Non-pigmented ciliary epithelial cell (primary cell): ENCODE measurements at places on chromosomes 7 and 10.

GRCh38 chr7:155536451-155536850 is 9.9 kb downstream of the CNPY1 start:
- no peak for DNase-seq

DNA sequence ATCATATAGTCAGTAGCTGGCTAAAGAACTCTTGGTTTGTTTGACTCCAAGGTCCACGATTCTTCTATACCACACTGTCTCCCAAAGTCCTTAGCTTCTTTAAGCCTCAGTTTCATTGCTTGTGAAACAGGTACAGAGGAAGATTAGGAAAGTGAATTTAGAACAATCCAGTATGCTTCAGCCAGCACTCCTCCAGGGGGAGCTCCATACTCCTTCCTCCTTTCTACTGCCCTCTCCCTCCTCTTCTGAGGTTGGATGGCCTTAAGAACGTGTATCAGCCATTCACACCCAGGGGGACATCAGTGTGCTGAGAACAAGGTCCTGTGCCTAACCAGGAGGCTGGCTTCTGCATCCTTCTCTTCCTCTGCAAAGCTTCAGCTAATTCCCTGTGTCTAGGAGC is 54.8 kb upstream of the CALD1 start:
- no peak for DNase-seq

DNA sequence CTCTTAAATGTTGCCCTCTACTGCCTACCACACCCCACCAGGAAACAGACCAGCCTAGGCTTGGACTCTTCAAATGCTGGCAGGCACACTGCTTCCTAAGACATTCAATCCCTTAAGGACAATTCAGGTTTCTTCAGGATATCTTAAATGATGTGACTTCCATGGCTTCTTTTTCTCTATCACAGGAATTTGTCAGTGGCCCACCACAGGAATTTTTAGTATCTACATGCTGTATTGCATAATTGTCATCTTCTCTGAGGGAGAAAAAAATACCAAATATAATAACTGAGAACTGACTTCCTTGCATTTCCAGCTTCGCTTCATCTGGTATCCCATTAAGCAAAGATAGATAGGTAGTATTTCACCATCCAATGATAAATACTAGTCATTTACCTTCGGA is 129.3 kb downstream of the WNT2 start:
- no peak for DNase-seq

DNA sequence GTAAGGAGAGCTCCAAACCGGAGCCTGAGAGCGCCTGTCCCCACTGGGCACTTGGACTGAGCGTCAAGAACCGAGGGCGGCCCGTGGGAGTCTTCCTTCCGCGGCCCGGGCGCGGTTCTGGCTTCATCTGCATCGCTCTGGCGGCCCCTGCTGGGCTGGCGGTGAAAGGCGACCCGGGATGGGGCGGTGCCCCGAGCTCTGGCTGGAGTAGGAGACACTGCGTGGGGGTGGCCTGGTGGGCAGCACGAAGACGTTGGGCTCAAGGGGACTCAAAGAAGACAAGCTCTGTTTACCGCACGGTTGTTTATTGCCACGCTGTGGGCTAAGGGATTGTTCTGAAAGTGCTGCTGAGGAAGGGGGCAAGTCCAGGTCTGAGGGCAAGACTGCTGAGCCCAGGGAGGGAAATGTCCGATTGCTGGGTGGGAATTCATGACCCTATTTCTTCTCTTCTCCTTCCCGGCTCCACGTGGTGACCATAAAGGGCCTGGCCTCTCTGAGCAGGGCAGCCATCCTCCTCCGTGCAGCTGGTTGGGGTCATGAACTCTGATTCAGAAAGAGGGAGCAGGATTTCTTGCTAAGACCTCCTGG is 29.8 kb downstream of the PLAU start:
- no peak for DNase-seq

- DNase-seq: no peak
These were observed 122.3 kb downstream of the CCDC71L start for GRCh38 chr7:106538638-106539037.

- no peak for DNase-seq
These were observed 487.6 kb downstream of the GLRX3 start for GRCh38 chr10:130623680-130624267.

DNA sequence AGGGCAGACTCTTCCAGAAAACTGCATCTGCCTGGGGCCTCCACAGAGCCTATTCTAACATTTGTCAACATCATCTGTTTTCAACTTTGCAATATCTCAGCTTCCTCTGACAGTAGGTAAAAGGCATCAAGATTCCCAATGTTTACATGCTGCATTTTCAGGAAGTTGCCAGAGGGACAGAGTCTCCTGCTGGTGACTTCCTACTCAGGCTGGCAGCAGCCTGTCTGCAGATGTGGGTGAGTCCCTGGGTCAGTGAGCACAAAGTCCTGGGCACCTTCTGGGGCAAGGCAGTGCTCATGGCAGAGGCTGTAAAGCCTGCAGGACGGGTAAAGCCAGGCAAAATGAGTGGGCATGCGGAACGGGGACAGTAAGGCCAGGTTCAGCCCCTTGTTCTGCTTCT is 69.4 kb downstream of the EBF3 start:
- DNase-seq: no peak

DNA sequence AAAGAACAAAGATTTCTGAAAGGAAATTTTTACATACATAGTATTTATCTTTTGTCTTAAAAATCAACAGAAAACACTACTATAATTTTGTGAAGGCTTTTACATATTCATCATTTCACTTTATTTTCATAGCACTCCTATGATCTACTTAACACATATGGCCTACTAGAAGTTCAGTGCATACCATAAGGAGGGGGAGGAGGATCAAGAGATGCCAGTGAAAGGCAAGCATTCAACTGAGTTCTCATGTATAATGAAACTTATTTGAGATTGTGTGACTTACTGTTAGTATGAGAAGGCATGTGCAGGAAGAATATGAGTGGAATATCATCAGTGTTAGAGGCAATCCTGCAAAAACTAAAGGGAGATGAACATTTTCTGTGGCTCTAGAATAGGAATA is 10.6 kb downstream of the BRAF start:
- DNase-seq: no peak

DNA sequence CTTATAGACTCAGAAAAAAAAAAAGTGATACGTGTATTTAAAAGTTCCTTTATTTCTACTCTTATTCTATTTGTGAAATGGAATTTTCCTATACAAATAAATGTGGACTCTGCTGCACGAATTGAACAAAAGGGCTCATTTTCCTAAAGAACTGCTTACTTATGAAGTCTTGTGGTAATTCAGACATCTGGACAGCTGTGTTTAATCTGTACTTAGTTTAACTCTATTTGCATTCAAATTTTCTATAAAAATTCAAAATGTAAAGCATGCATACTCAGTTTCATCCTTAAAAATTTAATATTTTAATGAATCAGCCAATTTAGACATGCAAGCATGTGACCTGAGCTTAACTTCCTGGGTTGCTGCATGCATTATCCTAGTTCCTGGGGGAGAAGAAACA is 118.0 kb upstream of the PCLO start:
- DNase-seq: no peak

- DNase-seq: peak; percentile 41
These were observed 112.3 kb downstream of the ARHGAP12 start for GRCh38 chr10:31816318-31816717.

DNA sequence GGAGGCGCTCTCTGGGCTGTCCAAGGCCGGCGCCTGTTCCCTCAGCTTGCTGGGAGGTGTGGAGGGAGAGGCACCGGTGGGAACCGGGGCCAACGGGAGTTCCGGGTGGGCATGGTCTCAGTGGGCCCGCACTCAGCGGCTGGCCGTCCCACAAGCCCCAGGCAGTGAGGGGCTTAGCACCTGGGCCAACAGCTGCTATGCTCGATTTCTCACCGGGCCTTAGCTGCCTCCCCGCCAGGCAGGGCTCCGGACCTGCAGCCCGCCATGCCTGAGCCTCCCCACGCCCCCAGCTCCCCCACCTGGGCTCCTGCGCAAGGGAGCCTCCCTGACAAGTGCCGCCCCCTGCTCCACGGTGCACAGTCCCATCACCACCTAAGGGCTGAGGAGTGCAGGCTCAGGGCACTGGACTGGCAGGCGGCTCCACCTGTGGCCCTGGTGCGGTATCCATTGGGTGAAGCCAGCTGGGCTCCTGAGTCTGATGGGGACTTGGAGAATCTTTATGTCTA is 276.5 kb downstream of the SH2D4B start:
- DNase-seq: no peak

GRCh38 chr7:95099106-95099505 is 191.7 kb downstream of the PPP1R9A start:
- DNase-seq: no peak

- no peak for DNase-seq
These were observed 6.5 kb upstream of the PGAM2 start for GRCh38 chr7:44071726-44072363.
